Stimulated activated CD8-positive, alpha-beta memory T cell treated with anti-CD3 and anti-CD28 coated beads, Interleukin-15, amount 100 ng/mL, for 4 hours (primary cell): ENCODE measurements at places on chromosomes 4 and X.

GRCh38 chrX:104098151-104098808 is 14.0 kb upstream of the ZCCHC18 start:
- DNase-seq: no peak

DNA sequence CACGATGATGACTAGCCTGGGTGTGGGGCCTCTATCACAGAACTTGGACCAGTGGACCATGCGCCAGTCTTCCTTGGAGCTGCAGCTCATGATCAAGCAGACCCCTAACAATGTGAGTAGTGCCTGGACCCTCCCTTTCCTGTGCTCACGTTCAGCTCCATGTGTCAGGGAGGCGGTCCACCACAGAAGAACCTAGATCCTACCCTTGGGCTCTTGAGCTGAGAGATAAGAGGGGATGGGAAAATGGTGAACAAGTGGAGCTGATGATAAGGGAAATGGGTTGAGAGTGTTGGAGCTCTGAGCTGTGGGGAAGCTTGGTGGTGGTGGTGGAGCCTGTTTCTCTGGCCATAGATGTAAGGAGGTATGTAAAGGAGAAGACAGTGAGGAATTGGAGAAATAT is 13.1 kb downstream of the MED12 start:
- DNase-seq: no peak

DNA sequence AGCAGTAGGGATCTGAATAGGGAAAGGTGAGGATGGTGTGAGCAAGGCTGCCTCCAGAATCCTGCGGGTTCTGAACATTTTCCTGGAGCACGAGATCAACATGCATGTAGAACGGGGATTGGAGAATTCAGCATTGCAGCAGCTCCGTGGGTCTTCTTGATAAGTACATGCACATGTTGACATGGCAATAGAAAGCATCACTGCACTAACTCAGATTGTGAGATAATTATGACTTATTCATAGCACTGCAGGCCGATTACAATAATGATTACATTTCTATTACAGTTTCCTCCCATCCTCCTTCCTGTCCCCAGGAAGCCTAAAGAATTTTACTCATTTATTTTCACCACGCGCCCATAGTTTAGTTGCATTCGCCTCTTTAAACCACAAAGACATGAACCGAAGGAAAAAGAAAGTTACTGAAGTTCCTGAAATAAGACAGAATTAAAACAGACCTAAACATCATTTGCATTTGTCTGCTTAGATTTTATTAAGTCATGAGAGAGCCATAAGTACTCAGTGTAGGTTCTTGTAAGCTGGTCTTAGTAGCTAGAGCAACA is 61.3 kb upstream of the ARX start:
- DNase-seq: no peak

DNA sequence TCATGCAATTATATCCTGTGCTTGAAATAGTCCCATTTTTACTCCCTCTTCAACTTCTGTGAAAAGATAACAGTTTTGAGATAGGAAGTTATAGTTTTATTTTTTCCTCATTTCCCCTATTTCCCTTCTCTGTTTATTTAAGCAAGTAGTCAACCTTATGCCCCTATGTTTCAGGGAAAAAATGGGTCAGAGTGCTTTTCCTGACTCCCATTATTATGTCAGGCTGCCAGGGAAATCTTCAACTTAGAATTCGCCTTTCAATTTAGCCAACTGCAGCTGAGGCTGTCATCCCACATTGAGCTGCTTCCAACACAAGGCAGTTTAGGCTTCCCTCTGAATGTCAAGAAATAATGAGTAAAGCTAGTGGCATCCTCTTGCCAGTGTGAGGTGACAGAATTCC is 42.3 kb downstream of the NXT2 start:
- DNase-seq: no peak

GRCh38 chr4:128380306-128380705 is 92.7 kb upstream of the PGRMC2 start:
- no peak for DNase-seq

DNA sequence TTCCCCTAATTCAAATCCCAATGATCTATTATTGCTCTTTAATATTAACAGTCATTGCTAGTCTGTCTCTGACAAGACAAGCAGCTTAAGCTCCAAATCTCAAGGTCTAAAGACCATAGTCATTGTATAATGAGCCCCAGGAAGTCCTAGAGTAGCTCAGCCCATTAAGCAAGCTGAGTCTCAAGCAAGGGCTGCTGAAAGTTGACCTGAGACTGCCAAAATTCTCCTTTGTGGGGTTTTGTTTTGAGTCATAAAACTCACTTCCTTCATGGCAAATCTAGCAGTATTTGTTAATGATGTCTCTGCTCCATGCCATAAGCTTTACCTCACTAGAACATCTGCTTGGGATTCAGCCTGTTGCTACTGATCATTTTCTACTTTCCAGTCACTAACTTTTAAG is 313.2 kb downstream of the ANTXR2 start:
- no peak for DNase-seq
